ENCODE measurements at places on chromosomes 11 and 22.
A peak's percentile ranks its signal among the peaks of the same experiment; 100 is the strongest.

DNA sequence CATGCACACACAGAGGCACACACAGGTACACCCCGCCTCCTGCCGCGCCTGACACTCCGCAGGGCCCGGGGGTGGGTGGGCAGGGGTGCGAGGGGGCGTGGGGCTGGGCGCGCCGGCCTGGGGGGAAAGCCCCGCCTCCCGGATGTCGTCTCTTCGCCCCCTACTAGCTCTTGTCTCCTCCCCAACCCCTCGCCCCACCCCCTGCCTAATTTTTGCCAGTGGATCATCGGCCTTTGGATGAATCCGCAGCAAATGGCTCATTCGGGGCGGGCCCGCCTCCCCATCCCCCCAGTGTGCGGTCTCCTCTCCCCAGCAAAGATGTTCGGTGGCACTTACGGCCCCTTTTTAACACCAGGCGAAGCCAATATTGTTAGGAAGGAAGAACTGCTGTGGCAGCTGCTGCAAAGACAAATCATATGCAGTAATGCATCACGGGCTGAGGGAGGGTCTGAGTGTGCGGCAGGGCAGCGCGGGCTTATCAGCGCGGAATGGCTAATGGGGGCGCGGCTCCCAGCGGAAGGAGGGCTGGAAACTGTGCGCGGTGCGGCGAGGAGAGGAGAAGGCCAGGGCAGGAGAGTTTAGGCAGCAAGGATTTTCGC, 13.4 kb upstream of the NECTIN1 start:
- DNase-seq: no peak

- DNase-seq: no peak
These were observed 10.8 kb downstream of the CRYBA4 start for GRCh38 chr22:26632422-26633155.

DNA sequence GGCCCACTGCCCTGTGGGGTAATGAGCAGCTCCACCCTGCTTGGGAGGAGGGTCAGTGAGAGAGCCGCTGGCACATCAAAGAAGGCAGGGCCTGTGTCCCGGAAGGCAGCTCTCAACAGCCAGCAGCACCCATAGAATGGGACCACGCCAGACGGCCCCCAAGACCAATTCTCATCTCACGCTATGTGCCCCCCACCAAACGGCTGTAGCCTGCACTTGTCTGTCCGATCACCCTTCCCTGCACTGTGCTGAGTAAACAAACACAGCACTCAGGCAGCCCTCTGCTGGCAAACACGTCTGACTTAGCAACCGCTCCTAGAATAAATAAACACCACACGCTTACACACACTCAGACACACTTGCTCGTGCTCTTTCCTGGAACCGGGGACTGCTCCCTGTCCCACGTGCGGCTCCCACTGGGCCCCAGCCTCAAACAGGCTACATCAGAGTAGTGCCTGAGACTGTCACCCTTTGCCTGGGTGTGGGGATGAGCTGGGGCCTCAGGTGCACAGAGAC, 53.2 kb upstream of the CDON start:
- DNase-seq: peak; percentile 41

DNA sequence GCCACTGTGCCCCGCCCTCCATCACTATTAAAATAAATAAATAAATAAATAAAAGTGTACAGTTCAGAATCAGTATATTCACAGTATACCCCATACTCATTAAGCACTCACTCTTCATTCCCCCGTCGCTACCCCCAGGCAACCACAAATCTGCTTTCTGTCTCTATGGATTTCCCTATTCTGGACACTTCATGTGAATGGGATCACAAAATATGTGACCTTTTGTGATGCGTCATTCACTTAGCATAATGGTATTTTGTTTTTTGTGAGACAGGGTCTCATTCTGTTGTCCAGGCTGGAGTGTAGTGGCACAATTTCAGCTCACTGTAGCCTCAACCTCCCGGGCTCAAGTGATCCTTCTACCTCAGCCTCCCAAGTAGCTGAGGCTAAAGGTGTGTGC, 52.8 kb downstream of the RBX1 start:
- DNase-seq: no peak

DNA sequence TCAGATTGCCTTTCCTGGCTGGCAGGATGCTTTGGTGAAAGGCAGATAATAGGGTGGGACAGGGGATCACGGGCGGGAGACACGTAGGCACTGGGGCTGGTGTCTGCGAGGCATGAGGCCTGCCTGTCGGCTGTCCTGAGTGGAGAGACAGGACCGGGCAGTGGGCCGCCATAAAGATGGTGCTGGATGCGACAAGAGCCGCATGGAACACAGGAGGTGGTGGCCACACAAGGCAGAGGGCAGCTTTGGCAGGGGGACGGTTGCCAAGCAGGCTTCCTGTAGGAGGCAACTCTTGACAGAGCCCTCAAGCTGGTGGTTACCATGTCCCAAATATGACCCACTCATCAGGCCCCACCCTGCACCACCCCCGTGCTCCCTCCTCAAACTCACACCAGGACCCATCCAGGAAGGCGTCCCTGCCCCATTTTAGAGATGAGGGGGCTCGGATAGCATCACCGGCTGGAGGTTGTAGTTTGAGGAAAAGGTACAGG, 4.9 kb upstream of the PPARA start:
- no peak for DNase-seq

DNA sequence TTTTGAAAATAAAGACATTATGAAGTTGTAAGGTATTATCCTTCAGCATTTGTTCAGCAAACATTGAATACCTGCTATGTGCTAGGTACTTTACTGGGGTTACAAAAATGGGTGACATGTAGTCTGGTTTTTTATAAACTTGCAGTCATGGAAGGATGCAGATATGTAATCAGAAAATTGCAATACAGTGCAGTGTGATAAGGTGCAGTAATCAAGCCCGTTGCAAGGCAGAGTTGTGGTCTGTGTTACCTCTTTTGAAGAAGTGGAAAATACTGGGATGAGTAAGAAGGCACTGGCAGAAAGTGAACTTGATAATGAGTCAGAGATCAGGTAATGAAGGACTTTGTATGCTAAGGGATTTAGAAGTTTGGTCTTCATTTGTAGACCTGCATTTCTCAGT, 8.1 kb downstream of the FBXO7 start:
- DNase-seq: no peak

DNA sequence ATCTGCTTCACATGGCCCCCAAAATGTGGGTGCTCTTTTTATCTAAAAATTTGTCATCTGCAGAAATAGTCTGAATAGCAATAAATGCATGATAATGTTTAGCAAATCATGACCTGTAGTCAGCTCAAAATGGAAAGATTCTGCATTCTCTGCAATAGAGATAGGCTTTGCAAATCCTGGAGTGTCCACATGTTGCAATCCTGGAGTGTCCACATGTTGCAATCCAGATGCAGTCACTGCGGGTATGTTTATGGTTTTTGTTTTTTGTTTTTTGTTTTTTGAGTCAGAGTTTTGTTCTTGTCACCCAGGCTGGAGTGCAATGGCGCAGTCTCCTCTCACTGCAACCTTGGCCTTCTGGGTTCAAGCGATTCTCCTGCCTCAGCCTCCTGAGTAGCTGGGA, 20.2 kb upstream of the LRRC32 start:
- DNase-seq: no peak

- DNase-seq: no peak
These were observed 114.7 kb downstream of the CRYBB2 start for GRCh38 chr22:25334162-25334490.

- no peak for DNase-seq
These were observed 35.0 kb upstream of the ATXN10 start for GRCh38 chr22:45636683-45637082.

DNA sequence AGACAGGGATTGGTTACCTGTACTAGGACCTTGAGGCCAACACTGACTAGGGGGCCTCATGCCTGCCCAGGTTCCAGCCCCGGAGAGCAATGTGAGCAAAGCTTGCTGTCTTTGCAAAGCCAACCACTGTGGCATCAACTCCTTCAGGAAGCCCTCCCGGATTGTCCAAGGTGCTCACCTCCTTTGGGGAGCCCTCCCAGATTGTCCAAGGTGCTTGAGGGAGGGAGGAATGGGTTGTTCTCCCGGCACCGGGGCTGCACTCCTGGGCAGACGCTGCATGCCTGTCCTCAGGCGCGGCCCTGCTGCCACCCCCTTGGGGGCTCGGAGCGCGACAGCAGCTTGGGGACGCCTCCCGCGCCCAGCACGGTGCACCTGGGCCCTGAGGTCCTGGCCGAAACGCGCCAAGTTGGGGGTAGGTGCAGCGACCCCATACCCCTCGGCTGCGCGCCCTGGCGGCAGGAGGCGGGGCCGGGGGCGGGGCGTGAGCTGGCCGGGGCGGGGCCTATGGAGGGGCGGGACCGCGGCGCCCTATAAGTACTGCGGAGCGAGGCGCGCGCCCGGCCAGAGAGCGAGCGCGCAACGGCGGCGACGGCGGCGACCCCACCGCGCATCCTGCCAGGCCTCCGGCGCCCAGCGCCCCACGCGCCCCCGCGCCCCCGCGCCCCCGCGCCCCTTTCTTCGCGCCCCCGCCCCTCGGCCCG, at the start of gene CD81:
Gene CD81, plus strand, starts transcription at position 560 of the 701 bp plus-strand sequence. CDS start 240 bp downstream, outside the sequence.
- DNase-seq: no peak

DNA sequence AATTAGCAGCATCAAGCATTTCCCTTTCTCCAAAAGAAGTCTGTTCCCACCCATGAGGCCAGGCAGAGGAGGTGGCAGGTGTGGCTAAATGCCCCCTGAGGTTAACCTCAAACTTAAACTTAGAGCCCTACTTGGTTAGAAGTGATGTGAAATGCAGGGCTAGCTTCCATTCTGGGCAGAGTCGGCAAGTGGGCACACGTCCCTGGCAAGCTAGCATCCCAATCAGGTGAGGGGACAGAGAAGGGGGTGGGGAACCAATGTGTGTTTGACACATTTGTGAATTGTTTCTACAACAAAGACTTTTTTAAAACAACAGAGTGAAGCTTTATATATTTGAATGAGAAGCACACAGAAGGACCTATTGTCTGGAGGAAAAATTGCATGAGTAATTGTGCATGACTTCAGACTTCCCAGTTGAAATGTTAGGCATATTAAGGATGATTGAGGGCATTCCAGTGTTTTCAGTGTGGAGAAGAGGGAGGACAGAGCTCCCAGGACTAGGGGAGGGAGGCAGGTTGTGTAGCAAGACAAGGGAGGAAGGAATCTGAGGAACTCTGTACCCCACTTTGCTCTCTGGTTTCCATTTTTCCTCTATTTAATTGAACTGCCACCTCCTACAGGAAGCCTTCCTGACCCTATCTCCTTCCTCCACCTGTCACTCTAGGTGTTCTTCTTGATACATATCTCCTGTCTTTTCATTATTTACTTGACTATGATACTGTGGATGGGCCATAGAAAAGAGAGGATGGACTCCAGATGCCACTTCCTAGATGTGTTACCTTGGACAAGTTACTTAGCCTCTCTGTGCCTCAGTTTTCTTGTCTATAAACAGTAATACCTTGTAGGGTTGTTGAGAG, 83.3 kb upstream of the PICALM start:
- no peak for DNase-seq

DNA sequence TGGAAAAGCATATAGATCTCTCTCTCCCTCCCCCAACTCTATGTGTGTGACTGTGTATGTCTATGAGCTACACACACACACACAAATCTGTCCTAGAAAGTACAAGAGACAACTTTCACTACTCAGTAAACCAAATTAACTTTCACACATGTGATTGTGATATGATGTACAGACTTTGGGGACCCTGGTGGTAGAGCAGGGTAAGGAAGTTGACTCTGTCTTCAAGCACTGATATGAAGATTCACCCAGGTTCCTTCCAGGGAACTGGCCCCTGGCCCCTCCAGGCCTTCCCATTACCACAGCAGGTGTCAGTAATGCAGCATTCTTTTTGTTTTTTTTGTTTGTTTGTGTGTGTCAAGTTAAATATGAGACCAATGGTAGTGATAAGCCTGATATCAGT, 66.1 kb upstream of the PTH start:
- DNase-seq: no peak

DNA sequence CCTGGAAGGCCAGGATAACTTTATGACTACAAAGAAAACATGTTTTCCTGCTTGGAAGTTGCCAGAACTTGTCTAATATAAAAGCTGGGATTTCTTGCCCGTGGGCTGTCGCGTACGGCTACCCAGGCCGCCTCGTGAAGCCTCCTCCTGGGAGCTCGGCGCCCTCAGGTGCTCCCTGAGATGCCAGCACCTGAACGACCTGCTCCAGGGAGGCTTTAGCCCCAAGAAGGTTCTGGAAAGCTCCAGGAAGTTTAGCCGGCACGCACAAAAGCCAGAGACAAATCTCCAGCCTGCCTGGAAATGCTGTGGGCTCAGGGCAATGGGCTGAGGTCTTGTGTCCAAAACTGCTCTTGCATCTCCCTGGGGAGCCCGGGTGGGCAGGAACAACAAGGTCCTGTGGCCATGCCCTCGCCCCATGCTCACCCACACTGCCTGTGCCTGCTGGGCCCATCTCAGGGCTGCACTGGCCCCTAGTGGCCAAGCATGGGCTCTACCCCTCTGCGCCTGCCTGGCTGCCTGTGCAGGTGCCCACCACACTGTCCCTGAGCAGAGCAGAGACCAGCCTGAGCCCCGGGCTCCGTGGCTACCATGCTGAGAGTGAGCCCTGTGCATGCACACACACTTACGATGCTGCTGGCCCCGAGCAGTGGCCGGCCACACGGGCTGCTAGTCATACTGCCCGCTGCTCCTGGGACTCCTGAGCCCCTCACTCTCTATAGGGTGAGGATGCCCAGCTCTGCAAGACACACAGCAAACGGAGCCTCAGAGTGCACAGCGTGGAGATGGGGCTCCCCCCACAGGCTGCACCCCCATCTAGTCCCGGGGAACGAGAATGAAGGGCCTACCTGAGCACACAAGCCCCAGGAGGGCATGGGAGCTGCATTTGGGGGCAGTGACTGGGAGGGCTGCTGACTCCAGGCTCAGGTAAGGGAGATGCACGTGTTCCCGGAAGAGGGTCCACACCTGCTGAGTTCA, 4.9 kb upstream of the CELSR1 start:
- DNase-seq: no peak

DNA sequence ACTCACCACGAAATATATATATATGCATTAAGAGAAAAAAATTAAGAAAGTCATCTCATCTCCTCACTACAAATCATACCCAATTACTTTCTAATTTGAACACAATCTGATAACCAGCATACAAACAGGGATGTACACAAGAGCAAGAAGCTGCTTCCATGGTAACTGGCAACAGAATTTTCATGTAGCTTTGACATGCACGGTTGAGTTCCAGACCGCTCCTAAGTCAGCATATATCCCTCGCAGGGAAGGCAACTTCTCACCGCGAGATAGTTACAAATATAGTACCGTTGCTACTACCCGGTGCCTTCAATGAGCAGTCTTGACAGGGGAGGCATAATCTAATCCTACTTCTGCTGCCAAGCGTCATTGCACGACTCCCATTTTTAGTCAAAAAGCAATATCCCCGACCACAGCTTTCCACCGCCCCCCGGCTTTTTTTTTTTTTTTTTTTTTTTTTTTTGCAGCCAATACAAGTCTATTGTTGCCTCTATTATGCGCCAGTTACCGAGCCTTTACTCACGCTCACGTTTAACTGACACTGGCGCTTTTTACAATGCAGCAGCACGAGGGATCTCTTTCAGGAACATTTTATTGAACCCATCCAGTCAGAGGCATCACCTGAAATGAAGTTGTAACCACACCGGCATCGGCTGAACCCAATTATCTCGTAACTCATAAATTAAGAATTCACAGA, 2.2 kb downstream of the CADM1 start:
- DNase-seq: no peak

- DNase-seq: no peak
These were observed 787.6 kb downstream of the BRD1 start for GRCh38 chr22:49040111-49040510.

- no peak for DNase-seq
These were observed 547 bp downstream of the UVRAG start for GRCh38 chr11:75815345-75816168.

- no peak for DNase-seq
These were observed 28.6 kb upstream of the PHF21A start for GRCh38 chr11:46149826-46150225.

GRCh38 chr11:6991227-6991626, 28.9 kb downstream of the ZNF214 start:
- DNase-seq: no peak

All from AG04449 (cell line).